Stimulated activated CD8-positive, alpha-beta memory T cell treated with anti-CD3 and anti-CD28 coated beads, Interleukin-2, amount 100 ng/mL, for 1 hour (primary cell): ENCODE measurements at places on chromosomes 4 and X.

DNA sequence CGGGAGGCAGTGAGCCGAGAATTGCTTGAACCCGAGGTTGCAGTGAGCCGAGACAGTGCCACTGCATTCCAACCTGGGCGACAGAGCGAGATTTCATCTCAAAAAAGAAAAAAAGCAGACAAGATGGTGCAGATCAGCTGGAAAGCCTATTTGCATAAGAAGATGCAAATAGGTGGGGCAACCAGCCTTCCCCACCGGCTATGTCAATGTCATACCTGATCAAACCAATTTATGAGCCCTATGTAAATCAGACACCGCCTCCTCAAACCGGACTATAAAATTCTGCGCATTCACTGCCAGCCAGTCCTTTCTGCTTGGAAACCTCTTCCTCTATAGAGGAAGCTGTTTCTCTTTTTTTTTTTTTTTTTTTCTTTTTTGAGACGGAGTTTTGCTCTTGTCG, 64.5 kb upstream of the CHRNA9 start:
- no peak for DNase-seq

DNA sequence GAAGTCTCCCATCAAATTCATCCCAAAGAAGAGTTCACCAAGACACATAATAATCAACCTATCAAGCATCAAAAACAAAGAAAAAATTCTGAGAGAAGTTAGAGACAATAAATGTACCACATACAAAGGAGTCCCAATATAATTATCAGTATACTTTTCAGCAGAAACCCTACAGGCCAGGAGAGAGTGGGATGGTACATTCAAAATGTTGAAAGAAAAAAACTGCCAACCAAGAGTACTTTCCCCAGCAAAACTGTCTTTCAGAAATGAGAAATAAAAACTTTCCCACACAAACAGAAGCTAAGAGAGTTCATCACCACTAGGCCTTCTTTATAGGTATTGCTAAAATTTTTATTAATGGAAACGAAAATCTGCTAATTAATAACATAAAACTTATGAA, 164.4 kb upstream of the LNX1 start:
- DNase-seq: no peak

- DNase-seq: no peak
Observed at GRCh38 chr4:67635331-67635730, 65.6 kb downstream of the UBA6 start.

DNA sequence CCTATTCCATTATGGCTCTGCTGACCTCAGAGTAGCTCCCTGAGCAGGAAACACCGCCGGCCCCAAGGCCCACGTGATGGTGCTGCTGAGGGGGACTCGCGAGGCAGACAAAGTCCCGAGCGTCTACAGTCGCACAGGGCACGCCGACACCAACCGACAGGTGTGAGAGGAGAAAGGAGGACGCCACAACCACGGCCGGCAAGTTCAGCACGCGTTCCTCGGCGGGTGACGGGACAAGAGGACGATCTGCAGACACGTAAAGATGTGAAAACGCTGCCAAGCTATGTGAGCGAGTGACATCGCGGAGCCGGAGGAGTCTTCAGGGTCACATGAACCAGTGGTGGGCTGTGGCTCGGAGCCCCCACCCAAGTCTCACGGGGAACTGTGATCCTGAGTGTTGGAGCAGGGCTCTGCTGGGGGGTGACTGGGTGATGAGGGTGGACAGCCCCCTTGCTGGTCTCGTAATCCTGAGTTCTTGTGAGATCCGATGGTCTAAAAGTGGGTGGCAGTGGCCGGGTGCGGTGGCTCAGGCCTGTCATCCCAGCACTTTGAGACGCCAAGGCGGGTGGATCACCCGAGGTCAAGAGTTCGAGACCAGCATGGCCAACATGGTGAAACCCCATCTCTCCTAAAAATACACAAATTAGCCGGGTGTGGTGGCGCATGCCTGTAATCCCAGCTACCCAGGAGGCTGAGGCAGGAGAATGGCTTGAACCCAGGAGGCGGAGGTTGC, 34.0 kb downstream of the PPP2R3B start:
- DNase-seq: no peak

GRCh38 chr4:69876071-69876470, 16.1 kb upstream of the SULT1E1 start:
- DNase-seq: no peak

GRCh38 chr4:99518601-99519295, 7.9 kb downstream of the C4orf17 start:
- no peak for DNase-seq

DNA sequence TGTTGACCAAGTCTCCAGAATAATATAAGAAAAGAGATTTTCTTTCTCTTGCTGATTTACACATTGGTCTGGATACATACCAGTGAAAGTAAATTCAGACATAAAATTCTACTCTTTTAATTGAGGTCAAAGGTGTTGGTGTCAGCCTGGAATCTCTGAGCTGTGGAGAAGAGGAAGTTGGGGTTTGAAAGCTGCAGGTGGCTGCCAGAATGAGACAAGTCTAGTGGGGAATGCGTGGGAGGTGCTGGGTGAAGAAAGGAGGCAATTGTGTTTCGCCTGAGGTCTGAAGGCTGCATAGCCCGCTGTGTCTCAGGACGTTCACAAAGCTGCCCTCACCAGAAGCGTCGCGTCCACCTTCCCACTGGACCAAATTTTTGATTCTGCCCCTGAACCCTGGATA, 31.2 kb downstream of the PHEX start:
- no peak for DNase-seq

- no peak for DNase-seq
Observed at GRCh38 chrX:13126775-13127174, 82.4 kb upstream of the FAM9C start.

DNA sequence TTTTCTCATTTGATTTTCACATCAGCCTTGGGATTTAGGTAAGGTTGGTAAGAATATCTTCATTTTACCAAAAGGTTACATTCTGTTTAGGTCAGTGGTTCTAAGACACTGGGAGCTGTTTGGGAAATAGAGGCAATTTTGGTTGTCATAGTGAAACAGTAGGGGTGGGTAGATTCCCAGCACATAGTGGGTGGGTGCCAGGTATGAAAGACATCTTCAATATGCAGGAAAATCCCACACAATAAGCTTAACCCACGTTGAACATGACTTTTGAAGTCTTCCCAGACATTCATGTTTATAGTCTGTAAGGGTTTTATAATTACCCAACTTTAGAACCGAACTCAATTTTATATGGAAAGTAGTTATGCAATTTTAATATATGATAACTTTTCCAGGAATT, 249.6 kb downstream of the SNCA start:
- DNase-seq: no peak

DNA sequence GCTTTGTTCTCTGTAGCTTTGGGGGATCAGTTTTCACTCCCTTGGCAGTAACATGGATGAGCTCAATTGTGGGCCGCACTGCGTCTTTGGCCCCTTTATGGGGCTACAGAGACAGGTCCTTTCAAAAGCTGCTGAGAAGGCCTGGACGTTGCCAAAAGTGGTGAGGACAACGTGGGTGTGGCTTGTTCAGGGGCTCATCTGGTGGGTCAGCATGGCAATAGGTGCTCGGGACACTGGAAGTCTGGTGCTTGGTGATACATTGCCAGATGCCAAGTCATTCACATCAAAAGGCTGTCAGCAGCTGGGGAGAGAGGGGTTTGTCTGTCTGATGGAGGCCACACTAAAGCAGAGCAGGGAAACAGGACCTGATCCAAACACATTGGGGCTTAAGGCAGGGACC, 149.8 kb upstream of the EOLA2 start:
- DNase-seq: no peak
